ENCODE measurements at places on chromosomes 4 and X. TPM values are rescaled to one million over a fixed set of nuclear protein-coding genes. Genes with fewer than 3 reads are reported as not detected.

The MAPK10 gene
- 56.9 TPM for total RNA-seq

The KLB gene
- total RNA-seq, result not detected

The ITM2A gene
- 0.93 TPM for total RNA-seq

The LANCL3 gene
- total RNA-seq, result 0.05 TPM

The HTN1 gene
- total RNA-seq, result not detected

The TMEM150C gene
- total RNA-seq, result 8.9 TPM

The HUWE1 gene
- 245 TPM for total RNA-seq

The ITGB1BP2 gene
- total RNA-seq, result 7.1 TPM

The SLC34A2 gene
- not detected for total RNA-seq

The IL3RA gene
- not detected for total RNA-seq

Data from neural crest cell (in vitro differentiated cells).